ENCODE measurements at places on chromosomes 7 and 10. TPM values are rescaled to one million over a fixed set of nuclear protein-coding genes. Genes with fewer than 3 reads are reported as not detected.

- DNase-seq: no peak
Measured at GRCh38 chr10:131658476-131659110, 242.2 kb upstream of the PPP2R2D start.

DNA sequence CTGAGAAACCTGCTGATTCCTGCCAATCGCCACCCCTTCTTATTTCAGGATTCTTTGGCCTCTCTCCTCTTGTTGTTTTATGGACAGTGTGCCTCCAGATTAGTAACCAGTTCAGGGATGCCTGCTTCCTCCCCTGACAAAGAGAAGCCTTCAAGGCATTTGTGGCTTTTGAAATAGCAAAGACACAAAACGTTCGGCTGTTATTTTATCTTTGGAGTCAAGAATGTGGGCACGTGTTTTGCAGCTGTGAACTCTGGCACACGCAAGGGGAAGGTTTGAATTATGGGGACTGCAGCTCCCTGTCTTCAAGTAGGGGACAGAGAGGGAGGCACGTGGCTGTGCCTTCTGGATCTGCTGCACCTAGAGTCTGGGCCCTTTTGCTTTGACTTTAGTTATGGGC is 157.9 kb upstream of the GRB10 start:
- DNase-seq: no peak

- DNase-seq: no peak
Measured at GRCh38 chr7:155809332-155809946, 2.8 kb downstream of the SHH start.

DNA sequence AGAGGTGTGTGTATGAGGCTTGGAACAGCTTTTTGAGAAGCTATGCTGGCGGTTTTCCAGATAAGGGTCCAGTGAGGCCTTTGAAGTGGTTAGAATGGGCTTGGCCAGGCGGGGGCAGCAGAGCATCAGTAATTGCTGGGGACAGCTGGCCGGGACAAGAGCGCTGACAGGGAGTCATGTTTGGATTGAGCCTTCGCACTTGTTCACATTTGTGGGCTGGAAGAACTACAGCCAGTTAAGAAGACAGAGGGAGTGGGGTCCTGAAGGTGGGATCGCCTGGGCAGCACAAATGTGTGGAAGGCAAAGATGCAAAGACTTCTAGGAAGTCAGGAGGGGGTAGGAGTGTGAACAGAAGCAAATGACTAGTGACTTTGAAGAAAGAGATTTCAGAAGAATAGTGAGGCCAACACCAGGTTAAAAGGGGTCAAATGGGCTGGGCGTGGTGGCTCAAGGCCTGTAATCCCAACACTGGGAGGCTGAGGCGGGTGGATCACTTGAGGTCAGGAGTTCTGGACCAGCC is 12.7 kb upstream of the SDHAF3 start:
- DNase-seq: peak; percentile 49

GRCh38 chr7:100007887-100008286 is 7.5 kb upstream of the ZKSCAN1 start:
- DNase-seq: no peak

Gene XPNPEP1
- total RNA-seq: 79.4 TPM

Gene CDC14C
- not detected for total RNA-seq

GRCh38 chr10:77527839-77528238 is 109.8 kb downstream of the KCNMA1 start:
- no peak for DNase-seq

DNA sequence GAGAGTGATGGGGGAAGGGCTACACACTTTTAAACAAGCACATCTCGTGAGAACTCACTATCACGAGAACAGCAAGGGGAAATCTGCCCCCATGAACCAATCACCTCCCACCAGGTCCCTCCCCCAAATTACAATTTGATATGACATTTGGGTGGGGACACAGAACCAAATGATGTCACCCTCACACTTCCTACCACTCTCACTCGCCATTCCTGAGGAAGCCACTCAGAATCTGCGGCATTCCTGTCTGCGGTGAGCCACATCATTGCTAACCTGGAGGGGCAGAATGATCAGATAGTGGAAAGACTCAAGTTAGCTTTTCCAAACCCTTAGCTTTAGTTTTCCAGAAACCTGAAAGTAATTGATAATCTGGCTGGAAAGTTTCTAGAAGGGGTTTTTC is 66.9 kb downstream of the MYO3A start:
- DNase-seq: no peak

DNA sequence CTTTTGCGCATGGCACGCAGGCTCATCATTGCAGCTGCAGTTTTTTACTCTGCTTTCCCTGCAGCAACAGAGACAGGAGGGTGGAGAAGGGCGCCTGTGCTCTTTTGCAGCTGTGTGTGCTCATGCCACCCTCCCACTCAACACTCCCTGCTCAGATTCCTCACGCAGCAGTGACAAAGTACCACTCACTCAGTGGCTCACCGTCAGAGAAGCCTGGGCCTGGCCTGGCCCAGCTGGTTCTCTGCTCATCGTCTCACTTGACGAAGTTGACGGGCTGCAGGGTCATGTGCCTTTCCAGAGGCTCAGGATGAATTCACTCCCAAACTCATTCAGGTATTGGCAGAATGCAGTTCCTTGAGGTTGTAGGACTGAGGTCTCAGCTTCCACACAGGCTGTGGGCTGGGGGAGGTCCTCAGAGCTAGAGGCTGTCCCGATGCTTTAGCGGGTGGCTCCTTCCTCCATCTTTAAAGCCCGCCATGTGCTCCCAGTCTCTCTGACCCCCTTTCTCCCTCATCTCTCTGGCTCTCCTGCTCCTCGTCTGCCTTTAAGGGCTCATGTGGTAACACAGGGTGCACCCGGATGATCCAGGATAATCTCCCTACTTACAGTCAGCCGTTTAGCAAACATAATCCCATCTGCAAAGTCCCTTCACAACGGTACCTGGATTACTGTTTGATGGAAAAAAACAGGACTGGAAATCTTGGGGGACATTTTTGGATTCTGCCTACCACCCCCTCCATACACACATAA is 25.8 kb downstream of the PTPRE start:
- DNase-seq: no peak

Gene ASB4
- not detected for total RNA-seq

GRCh38 chr10:91127341-91128082 is 93.0 kb upstream of the PCGF5 start:
- no peak for DNase-seq

Gene RBP3
- not detected for total RNA-seq

Gene CREB5
- not detected for total RNA-seq

DNA sequence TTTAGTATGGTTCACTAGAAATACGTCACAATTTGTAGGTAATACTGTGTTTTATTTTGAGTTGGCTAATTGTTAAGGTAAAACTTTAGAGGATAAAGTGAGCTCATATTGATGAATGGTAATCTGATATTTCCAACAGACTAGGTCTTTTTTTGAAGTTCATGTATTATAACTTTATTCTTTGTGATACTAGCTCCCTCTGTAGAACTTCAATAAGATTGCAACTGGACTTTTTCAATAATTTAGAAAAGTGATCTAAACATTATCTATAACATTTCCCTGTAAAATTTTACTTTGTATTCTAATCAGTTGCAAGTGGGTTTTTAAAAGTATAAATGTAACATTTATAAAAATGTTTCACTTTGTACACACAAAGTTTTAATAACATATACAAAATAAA is 83.5 kb downstream of the ADK start:
- DNase-seq: no peak

DNA sequence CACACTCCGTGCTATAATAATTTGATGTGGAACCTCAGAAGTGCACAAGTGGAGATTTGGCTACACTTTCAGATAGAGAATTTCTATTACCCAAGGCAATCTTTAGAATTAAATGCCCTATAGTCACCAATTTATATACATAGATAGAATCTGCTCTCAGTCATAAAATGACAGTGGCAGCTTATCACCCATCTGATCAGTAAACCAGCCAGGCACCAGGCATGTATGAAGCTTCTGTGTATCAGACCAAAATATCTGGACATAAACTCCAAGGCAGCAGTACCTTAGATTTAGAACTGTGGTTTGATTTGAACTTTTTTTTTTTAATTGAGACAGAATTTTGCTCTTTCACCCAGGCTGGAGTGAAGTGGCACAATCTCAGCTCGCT is 180.9 kb downstream of the IPMK start:
- DNase-seq: no peak

DNA sequence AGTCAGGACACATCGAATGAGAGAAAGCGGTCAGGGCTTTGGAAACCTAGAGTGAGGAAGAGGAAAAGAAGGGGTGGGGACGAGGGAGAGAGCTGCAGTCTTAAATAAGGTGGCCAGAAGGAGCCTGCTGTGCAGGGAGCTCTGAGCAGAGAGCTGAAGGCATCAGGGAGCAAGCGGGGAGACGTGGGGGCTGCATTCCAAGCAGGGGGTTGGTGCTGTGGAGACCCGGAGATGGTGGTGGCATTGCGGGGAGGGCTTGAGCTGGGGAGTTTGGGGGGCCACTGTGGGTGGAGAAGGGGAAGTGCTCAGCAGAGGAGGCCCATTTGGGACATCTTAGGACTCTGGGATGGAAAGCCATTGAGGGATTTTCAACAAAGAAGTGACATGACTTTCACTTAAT is 38.7 kb upstream of the ZNF32 start:
- no peak for DNase-seq

DNA sequence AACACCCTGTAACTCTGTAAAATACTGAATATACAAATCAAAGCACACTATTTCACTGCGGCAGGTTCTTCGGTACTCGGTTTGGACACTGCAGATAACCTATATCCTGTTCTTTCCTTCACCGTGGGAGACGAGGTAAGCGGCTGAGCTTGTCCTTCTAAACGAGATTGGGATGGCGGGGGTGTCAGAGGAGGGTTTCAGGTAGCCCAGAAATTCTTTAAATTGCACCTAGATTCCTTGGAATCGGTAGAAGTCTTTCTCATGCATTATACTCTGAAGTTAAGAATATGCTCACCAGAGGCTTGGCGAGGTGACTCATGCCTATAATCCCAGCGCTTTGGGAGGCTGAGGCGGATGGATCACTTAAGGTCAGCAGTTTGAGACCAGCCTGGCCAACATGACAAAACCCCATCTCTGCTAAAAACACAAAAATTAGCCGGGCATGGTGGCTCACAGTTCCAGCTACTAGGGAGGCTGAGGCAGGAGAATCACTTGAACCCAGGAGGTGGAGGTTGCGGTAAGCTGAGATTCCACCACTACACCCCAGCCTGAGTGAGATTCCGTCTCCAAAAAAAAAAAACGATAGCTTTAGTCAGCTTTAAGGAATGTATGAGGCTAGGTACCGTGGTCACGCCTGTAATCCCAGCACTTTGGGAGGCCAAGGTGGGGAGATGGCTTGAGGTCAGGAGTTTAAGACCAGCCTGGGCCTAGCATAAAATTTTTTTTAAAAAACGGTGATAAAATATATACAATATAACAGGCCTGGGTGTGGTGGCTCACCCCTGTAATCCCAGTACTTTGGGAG is 10.1 kb upstream of the LAT2 start:
- no peak for DNase-seq

DNA sequence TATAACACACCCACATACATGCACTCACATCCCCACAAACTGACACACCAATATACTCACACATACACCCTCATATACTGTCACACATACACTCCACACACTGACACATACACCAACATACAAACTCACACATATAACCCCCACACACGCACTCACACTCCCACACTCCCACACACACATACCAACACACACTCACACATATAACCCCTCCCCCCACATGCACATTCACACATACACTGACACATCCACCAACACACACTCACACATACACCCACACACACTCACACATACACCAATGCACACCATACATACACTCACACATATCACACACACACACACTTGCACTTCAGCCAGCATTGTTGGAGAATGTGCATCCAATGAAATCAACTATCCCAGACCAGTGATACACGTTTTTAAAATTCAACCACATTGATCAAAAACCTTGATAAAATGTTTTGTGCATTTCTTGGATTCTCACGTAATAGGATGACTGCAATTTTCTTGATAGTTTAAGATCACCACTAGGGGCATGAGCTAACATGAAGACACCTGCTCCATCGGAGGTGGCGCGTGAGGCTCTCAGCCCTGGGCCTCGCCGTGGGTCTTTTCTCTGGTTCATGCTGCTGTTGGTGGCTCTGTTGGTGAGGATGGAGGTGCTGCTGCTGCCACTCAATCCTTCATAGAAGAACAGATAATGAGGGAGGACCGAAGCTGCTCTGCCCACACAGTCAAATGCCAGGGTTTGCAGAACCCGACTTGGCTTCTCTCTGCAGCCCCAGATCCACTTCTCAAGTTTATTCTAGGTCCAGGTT is 32.1 kb upstream of the CHST15 start:
- no peak for DNase-seq

DNA sequence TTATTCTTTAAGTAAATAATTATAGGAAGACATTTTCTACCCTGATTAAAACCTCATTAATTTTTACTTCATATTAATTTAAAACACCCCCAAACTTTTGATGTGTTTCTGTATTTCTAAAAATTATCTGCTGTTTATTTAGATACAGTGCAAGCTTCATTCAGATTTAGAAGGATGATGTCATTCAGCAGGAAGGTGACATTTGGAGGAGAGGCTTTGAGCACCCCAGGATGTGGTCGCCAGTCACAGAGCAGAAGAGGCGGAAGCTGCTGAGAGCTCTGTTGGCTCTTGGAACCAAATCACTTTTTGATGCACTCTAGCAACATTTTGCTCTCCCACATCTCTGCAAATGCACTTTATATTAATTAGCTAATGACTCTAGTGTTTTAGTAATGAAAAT is 233.9 kb upstream of the CACNA2D1 start:
- DNase-seq: peak; percentile 37

Gene CUZD1
- total RNA-seq: 2.5 TPM

DNA sequence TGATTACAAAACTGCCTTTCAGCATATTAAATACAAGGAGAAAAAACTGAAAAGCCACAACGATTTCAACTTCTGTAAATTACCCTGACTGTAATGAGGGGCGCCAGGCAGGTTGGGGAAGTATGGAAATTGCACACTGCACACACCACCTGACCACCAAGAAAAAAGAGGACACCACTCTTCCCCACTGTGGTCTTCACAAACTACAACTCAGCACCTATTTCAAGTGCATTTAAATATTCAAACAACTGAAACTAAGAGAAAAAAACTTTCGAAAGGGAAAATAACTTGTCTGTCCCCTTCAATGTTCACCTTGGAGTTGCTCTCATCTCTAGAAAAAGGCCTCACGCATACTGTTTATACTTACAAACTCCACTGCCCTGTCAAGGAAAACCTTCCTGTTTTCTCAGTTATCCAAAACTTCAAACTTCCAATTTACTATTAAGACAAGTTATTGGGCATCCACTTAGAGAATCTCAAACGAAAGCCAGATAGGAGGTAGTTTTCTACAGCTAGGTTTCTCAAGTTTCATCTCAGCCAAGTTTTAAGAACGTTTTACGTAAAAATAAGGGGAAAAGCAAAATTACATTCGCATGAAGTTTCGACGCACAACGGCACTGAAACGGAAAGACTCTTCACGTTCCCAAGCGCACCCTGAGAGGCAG is 1.4 kb downstream of the LARP4B start:
- no peak for DNase-seq

DNA sequence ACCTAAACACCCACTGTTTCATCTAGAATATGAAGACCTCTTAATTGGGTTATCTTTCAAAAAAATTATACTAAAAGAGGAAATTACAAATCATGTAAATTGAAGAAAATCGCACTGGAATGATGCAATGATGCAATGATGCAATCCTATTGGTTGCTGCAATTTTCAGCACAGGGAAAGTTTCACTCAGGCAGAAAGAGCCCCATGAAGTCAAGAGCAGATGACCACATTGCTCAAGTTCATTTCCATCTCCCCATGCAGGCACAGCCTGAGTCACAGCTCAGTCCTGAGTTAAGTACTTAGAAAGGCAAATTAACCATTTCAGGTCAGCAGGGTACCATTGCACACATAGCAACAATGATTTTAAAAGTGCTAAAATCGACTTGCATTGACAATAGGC is 180.3 kb upstream of the MYO3A start:
- no peak for DNase-seq

Data from activated T-helper 2 cell treated with anti-CD3 and anti-CD28 coated beads, Interferon-gamma antibody, Interleukin-2, Interleukin-4, amounts not matched to agents 10 μg/mL and 5 μg/mL and 100 μg/mL, durations not matched to agents 14 hours and 24 hours and 36 hours (primary cell).